ENCODE measurements at places on chromosomes 5 and 9. TPM values are rescaled to one million over a fixed set of nuclear protein-coding genes. Genes with fewer than 3 reads are reported as not detected.

Gene BAG1
- 75.6 TPM for total RNA-seq

Gene RHOBTB3
- 151 TPM for total RNA-seq

Gene RBM27
- 32.2 TPM for total RNA-seq

Gene IFNA6
- total RNA-seq: not detected

Gene LRSAM1
- 21.8 TPM for total RNA-seq

Gene LIX1
- 2.6 TPM for total RNA-seq

Gene PFN3
- total RNA-seq: not detected

Gene FAM221B
- total RNA-seq: not detected

Gene PCDHA3
- 0.64 TPM for total RNA-seq

Gene MYO10
- total RNA-seq: 50.9 TPM

Gene RNF183
- total RNA-seq: 3.1 TPM

Gene FOXD1
- 13.9 TPM for total RNA-seq

Gene SLC12A7
- total RNA-seq: 56.3 TPM

Gene FAM120A
- total RNA-seq: 99.2 TPM

Gene PCDHB3
- total RNA-seq: 5.3 TPM

Gene PDLIM4
- total RNA-seq: 25.9 TPM

Gene IL4
- not detected for total RNA-seq

Gene PCDHB11
- 8.5 TPM for total RNA-seq

Gene CTNND2
- 1.1 TPM for total RNA-seq

Gene ALDH1A1
- total RNA-seq: 173 TPM

Gene SPINK7
- not detected for total RNA-seq
